NCI-H146 (cell line): ENCODE measurements at places on chromosomes 11 and 22.

DNA sequence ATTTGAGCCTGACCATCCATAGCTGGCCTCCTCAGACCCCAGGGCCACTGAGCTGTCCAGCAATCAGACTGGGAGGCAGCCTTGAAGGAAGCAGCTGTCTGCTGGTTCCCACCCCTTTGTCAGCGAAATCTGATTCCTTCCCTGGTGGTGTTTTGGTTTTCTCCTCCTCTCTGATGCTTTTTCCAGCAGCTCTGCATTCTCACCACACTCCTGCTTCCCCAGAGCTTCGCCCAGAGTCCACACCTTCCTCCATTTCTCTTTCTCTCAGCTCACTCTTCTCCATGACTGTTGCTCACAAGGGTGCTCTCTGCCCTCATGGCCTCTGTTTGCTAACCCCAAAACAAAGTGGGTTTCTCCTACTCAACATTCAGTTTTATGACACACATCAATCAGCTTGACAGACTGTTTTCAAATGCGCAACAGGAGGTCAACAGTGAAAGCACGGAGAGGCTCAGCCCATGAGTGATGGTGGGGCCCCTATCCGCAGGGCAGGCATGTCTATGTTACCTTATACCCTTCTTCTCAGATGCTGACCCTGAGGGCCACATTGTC lies 130.6 kb upstream of the MTNR1B start:
- DNase-seq, result peak; percentile 78

DNA sequence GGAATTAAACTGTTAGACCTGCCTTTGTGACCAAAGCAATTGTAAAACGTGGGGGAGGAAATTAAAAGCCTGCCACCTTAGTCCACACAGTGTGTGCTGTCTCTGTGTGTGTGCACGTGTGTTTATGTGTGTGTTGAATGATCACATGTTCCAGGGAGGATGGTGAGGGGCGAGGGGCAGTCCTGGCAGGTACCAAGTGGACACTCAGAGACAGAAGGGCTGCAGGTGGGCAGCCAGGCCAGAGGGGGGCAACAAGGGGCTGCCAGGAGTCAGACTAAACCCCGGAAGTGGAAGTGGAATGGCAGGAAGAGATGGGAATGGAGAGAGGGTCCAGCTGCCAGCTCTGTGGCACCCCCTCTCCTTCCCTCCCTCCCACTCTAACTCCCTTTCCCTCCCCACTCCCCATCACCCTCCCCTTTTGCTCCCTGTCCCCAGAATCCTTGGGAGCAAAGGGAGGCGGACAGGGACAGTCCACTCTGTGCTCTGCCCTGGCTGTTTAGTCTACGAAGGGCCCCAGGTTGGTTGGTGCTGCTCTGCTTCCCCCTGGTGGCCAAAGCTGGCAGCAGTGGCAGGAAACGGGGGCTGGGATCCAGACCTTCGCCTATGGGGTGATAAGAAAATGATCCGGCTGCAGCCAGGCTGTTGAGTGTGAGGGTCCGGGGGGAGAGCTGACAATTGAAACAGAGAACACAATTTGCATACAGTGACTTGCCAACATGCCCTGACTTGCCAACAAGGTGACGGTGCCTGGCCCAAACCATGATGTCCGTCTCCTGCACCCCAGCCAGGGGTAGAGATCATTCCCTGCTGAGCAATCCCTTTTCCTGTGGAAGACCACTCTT lies 24.4 kb downstream of the P2RY2 start:
- peak; percentile 86 for DNase-seq

DNA sequence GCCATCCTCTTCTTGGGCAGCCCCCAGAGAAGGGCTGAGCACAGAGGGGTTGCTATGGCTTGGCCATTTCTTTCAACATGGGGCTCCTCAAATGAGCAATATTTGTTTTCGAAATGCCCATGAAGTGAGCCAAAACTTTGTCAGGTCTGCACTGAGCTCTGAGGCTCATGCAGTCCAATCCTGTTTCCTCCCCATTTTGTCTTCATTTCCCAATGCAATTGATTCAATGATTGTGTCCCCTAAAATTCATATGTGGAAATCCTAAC lies 60.6 kb upstream of the CD44 start:
- no peak for DNase-seq

DNA sequence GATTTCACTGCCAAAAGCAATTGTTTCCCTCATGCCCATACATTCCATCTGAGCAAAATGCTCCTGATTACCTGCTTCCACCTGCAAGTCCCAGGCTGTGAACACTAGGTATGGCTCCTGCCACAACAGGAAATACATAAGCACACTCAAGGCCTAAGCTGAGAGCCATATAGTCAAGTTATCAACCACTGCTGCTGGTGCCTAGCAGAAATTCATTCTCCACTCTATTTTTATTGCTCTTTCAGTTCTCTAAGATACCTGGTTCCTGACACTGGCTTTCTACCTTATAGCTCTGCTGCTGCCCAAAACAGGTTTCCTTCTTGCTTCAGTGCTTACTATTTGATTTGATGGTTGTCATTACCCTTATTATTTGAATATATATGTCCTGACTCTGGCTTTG lies 31.6 kb downstream of the SLC36A4 start:
- no peak for DNase-seq

- DNase-seq, result no peak
These were observed at the start of gene GDPD4 for GRCh38 chr11:77301510-77301909. Gene GDPD4 (minus strand): TSS chr11:77301686. CDS start chr11:77285137, 16,549 bp downstream.

DNA sequence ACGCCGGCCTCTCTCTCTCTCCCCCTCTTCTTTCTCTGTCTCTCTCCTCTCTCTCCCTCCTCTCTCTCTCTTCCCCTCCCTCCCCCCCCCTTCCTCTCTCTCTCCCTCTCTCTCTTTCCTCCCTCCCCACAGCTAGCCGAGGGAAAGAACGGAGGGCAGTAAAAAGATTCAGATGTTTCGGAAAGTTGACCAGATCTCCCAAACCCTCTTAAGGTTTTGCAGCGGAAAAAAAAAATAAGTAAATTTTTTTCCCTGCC lies 195 bp upstream of the ALX4 start:
- DNase-seq, result no peak
